H4 (cell line): ENCODE measurements at places on chromosomes 5 and 9. TPM values are rescaled to one million over a fixed set of nuclear protein-coding genes. Genes with fewer than 3 reads are reported as not detected.

DNA sequence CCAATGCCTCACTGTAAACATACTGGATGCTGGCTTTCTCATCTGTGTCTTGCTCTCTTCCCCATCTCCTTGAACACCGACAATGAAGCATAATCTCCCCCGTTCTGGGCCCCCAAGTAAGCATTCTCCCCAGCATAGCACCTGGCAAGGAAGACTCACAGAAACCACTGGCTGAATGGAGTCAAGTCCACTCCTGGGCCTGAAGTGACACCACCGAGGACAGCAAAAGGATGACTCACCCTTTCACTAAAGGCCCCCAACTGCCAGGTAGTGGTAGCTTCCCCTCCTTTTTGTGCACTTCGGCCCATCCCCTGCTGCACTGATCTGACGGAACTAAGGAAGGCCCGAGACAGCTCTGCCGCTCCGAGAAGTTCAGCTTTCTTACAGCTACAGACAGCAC, 9.4 kb downstream of the VDAC1 start:
- no peak for DNase-seq

Gene FGF10
- not detected in 2 replicates for total RNA-seq

Gene CAAP1
- total RNA-seq = 16.6 and 22.1 TPM in 2 replicates

- no peak for DNase-seq
Measured at GRCh38 chr5:74166064-74166463, 474.5 kb downstream of the ENC1 start.

Gene AK8
- 0.21 and 0.27 TPM in 2 replicates for total RNA-seq

- no peak for DNase-seq
Measured at GRCh38 chr5:174446988-174447387, 277.4 kb upstream of the MSX2 start.

Gene NKD2
- total RNA-seq = 0.43 and 2.8 TPM in 2 replicates
